GM12878 (cell line): ENCODE measurements at places on chromosomes 11 and 22. TPM values are rescaled to one million over a fixed set of nuclear protein-coding genes. Genes with fewer than 3 reads are reported as not detected.
A peak's percentile ranks its signal among the peaks of the same experiment; 100 is the strongest.

DNA sequence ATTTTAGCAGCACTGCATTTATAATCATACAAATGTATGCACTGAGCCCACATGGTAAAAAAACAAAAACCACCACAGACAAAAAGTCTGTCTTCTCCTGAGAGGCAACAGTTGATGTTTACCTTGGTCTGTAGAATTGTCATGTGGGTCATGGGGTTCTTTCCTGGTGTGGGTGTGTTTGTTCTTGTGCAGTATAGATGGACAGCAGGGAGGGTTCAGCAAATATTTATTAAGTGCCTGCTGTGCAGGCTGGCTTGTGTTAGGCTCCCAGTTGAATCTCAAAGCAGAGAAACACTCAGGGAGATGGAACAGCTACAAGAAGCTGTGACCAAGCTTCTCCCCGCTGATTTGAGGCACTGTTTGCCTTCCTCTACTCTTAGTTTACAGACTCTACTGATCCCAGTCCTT, 82.2 kb downstream of the PISD start:
- DNase-seq = no peak

- DNase-seq = no peak
Measured at GRCh38 chr22:40578171-40578570, 58.3 kb downstream of the MRTFA start.

- no peak for DNase-seq
Measured at GRCh38 chr22:19169002-19169946, 9.3 kb downstream of the SLC25A1 start.

- DNase-seq = no peak
Measured at GRCh38 chr22:20305894-20306645, 13.8 kb downstream of the DGCR6L start.

- DNase-seq = no peak
Measured at GRCh38 chr11:134014511-134014910, 54.4 kb upstream of the JAM3 start.

- no peak for DNase-seq
Measured at GRCh38 chr11:124793466-124794278, 6.5 kb downstream of the MSANTD2 start.

DNA sequence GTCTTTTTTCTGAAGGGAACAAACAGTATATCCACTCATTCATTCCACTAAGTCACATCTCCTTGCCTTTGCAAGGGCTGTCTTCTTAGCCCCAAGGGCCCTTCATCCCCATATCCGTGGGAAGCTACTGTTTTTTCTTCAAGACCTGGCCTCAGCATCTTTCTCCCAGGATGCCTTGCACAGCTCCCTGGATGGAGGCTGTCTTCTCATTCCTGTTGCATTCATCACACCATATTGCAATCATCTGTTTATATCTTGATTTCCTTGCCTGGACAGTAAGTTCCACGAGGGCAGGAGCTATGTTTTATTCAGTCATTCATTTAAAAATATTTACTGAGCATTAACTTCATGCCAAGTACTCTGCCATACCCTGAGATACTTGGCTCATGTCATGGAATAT, 29.3 kb upstream of the NECTIN1 start:
- no peak for DNase-seq

DNA sequence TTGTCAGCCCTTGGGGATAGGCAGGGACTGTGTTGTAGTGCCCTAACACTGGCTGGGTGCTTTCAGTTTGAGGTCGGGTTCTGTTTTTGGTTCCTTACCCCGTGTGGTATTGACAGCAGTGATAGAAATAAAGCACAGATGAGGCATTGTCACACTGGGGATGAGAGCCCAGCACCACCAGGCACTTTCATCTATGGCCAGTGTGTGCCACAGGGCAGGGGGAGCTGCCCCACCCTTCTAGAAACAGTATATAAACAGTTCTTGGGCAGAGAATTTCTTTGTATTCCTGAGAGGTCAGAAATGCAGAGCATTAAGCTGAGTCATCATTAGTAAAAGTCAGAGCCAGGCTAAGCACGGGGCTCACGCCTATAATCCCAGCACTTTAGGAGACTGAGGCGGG, 23.1 kb upstream of the CDC42EP2 start:
- DNase-seq = no peak

DNA sequence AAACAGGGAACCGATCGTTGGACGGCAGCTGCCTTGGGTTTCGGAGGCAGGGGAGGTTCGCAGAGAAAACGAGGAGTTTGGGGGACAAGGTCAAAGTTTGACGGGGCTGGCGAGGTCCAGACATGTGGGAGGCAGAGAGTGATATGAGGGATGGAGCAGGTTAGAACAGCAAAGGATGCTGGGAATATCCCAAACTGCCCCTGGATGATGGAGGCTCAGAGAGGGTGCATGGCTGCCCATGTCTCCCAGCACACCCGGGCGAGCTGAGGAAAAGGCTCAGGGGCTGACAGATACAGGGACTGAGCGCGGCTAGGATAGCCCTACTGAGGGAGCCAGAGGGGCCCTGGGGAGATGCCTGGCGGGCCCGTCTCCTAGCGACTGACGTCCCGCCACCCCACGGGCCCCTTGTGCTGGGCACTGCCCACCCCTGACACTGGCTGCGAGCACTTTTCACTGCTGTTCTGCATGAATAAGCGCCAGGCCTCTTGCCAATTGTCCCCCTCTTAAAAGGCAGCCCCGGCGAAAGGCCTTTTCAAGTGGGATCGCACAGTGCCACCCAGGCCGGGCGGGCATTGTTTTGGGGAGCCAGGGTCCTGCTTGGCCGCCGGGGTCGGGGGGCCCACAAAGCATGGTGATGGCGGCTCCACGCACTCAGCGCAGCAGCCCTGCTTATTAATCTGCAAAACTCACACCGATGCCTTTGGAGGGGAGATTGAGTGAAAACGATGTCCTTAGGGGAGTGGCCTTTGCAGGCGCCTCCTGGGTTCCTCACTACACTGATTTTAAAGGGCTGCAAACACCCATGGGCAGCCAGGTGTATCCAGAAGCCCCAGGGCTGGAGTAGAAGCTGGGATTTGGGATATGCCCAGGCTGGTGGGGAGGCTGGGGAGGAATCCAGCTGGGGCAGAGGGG, 90.0 kb upstream of the LINC01488 start:
- no peak for DNase-seq

GRCh38 chr22:38314933-38315822, 2.1 kb downstream of the CSNK1E start:
- DNase-seq = no peak

GRCh38 chr11:47941907-47942558, 38.3 kb upstream of the PTPRJ start:
- DNase-seq = no peak

- no peak for DNase-seq
Measured at GRCh38 chr11:65382804-65383368, 440 bp upstream of the SLC25A45 start.

DNA sequence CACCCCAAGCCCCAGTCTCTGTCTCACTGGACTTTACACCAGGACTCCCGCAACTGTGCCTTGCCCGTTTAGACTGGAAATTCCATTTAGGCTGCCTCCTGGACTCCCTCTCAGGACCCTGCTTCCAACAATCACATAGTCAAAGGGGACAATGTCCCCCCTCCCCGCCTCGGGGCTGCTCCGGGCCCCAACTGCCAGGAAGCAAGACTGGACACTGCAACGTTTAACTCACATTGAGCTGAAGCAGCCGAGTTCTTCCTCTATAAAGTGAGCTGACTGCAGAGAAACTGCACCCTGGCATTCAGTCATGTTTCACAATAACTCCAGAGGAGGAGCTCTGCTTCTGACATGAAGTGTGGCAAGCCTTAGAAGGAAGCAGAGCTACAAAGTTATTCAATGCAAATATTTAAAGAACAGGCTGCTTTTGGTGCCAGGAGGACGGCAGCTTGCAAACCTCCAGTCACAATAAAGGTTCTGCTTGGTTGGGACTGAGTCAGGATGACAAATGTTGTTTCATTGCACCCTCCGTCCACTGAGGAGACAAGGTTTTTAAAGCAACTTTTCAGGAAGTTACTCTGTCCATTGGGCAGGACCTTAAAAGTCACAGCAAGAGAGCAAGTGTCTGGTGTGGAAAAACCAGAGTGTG, 19.9 kb downstream of the PACSIN2 start:
- peak; percentile 46 for DNase-seq

- DNase-seq = peak; percentile 94
Measured at GRCh38 chr22:36860821-36861659, at the start of gene NCF4. TSS of gene NCF4 (plus strand) at chr22:36861006. CDS start at chr22:36861172, 166 bp downstream.

DNA sequence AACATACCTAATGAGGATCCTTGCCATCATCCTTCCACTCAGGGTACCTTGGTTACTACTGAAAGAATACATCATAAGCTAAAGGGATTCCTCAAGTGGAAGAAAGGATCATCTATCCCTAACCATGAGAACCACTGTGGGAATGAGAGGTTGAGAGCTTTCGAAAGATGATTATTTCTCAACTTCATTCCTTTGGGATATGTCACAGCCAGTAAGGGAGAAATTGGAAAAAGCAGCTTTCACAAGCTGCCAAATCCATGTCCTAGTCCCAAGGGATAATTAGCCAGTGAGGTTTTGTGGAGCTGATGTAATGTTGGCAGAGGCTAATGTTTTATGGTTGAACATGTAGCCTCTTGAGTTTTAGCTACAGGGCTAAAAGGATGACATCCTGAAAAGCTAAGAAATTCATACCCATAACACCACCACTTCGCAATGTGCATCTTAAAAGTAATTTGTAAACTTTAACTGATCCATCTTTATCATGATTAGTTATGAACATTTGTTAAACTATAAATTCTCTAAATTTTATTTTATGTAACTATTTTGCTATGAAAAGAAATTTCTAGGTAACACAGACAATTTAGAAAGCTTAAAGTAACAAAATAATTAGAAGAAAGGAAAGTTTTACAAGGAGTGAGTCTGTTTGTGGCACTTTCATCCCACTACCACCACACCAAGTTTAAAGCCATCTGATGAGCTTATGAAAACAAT, 123.9 kb downstream of the MRTFA start:
- no peak for DNase-seq

DNA sequence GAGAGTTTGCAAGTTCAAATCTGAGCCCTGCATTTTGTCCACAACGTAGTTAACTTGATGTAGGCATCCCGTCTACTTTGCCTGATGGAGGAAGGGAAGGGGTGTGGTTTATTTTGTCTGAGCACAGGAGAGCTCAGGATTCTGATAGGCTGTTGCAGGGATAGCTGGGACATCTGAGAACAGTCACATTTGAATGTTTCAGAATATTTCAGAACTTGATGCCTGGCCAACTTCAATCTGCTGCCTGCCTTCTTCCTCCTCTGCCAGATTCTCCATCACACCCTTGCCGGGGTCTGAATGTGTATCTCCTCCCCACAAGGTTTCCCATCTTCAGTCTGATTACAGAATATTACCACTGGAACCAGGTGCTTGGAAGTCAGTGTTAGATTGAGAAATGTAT, 51.6 kb downstream of the NTM start:
- no peak for DNase-seq

- no peak for DNase-seq
Measured at GRCh38 chr22:44082801-44083200, 58.7 kb downstream of the PARVB start.

DNA sequence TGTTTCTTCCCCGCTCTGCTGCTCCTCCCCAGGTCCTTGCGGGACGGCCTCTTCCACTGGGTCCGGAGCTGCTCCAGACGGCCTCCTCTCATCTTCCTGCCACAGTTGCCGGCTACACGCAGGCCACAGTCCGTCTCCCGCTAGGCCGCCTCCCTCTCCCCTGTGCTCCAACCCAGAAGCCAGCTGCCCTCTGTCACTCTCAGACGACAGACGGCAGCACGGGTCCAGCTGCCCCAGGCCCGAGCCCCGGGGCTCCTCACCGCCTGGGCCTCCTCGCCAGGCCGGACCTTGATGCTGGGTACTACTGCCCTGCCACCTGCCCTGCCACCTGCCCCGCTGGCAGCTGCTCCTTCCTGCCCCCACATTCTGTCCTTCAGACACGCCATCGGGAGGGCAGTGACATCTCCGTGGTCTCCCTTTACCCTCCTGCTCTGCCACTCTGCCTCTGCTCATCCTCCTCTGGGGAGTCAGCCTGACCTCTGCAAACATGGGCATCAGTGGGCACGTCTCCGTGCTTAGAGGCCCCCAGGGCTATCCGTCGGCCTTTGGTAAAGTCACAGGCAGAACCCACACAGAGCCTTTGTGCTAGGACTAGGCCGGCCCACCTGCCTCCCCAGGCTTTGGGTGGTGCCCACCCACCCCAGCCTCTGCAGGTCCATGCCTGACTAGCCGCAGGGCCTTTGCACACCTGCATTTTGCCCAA, 43.1 kb upstream of the TH start:
- no peak for DNase-seq

Gene KCNJ11
- total RNA-seq = 0.11 and 0.56 TPM in 2 replicates

Gene FOLR3
- not detected in 2 replicates for total RNA-seq

Gene SULT4A1
- total RNA-seq = not detected in 2 replicates

Gene GNAZ
- total RNA-seq = 0.51 and 0.96 TPM in 2 replicates

Gene CRYBB2
- not detected in 2 replicates for total RNA-seq

Gene CD82
- total RNA-seq = 166 and 178 TPM in 2 replicates

Gene HEPHL1
- not detected in 2 replicates for total RNA-seq

Gene TMEM121B
- 0.08 and 0.10 TPM in 2 replicates for total RNA-seq

Gene OR6Q1
- total RNA-seq = not detected in 2 replicates

Gene C11orf97
- total RNA-seq = not detected in 2 replicates
